ENCODE measurements at places on chromosomes 11 and 22. TPM values are rescaled to one million over a fixed set of nuclear protein-coding genes. Genes with fewer than 3 reads are reported as not detected.

The POU2AF3 gene
- not detected for total RNA-seq

DNA sequence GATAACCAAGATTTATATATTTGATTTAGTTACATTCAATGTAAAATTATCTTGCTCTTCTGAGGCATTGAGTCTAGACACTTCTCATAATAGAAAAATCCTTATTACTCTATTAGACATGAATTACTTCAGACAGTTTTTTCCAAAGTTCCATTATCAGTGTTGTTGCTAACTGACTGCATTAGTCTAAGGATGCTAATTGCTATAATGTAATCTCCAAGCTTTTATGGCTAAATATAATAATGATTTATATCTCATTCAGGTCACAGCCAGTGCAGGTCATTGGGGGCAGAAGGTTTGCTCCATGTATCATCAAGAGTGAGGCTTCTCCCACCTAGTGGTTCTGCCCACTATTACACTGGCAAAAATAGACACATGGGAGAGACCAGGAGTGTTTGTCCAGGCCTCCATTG lies 377.2 kb upstream of the DDI1 start:
- H3K36me3 ChIP-seq = no peaks in the 10 kb centered on the region
- H3K27ac ChIP-seq = no peak overlapping the region
- no peaks in the 10 kb centered on the region for H3K27me3 ChIP-seq
- H3K4me3 ChIP-seq = no peak overlapping the region
- no peak for DNase-seq

- H3K4me1 ChIP-seq = no peaks in the 10 kb centered on the region
- DNase-seq = no peak
- peaks cover 2% of the 10 kb centered on the region for H3K36me3 ChIP-seq
- H3K27ac ChIP-seq = no peak overlapping the region
- no peaks in the 10 kb centered on the region for H3K27me3 ChIP-seq
- H3K4me3 ChIP-seq = no peak overlapping the region
Observed at GRCh38 chr11:129077191-129077590, 114.9 kb downstream of the ARHGAP32 start.

- DNase-seq = no peak
- H3K27me3 ChIP-seq = no peaks in the 10 kb centered on the region
- H3K27ac ChIP-seq = no peak overlapping the region
Observed at GRCh38 chr22:28112548-28113043, 193.5 kb upstream of the PITPNB start.

DNA sequence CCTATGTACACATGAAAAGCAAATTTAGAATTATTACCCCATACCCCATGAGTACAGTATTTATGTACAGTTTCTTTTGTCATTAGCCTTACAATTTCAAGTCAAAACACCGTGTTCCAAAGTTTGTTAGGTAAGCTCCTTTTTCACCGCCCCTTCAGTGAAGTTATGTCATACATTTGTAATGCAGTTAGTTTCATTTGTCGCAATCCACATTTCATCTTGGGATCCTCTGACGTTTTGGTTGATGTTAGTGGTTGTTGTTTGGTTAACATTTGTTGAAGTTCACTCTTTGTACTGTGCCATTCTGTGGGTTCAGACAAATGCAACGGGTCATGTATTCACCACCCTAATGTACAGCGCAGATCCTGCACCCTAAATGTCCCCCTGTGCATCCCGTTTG lies 45.2 kb downstream of the ARHGEF12 start:
- H3K4me1 ChIP-seq = no peaks in the 10 kb centered on the region
- no peaks in the 10 kb centered on the region for H3K36me3 ChIP-seq
- no peak overlapping the region for H3K27ac ChIP-seq
- H3K27me3 ChIP-seq = peaks cover 12% of the 10 kb centered on the region
- no peak overlapping the region for H3K4me3 ChIP-seq

All from activated CD8-positive, alpha-beta T cell treated with anti-CD3 and anti-CD28 coated beads for 36 hours (primary cell).